GF-D8 (cell line): ENCODE measurements at places on chromosomes 1 and 21.
A peak's percentile ranks its signal among the peaks of the same experiment; 100 is the strongest.

DNA sequence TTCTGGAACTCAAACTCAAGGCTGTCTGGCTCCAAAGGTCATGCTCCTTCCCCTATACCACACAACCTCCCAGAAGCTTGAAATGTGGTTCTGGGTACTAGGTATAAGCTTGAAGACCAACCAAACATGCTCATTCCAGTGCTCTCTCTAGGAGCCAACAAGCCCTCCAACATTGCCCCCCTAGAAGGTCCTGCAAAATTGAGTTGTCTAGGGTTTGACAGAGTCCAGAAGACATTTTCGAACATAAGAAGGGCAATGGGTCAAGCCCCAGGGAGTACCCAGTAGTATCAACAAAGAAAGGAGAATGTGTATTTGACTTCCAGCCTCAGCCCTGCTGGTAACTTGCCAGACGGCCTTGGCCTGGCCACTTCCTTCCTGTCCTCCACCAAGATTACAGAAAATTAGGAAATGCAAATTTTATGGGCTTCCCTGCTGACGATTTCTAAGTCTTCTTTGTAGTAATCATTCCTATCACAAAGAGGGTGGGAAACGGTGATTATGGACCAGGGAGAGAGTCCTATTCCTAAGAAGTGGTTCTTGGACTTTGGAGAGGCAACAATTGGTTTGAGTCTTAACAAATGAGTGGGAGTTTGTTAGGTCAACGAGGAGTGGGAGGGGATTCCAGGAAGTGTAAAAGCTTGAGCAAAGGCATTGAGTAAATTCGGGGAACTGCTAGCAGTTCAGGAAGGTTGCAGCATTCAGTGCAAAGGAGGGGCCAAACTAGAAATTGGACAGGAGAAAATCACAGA is 18.7 kb upstream of the SLAMF1 start:
- peak; percentile 96 for DNase-seq

GRCh38 chr1:115466433-115466832 is 128.4 kb upstream of the NGF start:
- DNase-seq: no peak

DNA sequence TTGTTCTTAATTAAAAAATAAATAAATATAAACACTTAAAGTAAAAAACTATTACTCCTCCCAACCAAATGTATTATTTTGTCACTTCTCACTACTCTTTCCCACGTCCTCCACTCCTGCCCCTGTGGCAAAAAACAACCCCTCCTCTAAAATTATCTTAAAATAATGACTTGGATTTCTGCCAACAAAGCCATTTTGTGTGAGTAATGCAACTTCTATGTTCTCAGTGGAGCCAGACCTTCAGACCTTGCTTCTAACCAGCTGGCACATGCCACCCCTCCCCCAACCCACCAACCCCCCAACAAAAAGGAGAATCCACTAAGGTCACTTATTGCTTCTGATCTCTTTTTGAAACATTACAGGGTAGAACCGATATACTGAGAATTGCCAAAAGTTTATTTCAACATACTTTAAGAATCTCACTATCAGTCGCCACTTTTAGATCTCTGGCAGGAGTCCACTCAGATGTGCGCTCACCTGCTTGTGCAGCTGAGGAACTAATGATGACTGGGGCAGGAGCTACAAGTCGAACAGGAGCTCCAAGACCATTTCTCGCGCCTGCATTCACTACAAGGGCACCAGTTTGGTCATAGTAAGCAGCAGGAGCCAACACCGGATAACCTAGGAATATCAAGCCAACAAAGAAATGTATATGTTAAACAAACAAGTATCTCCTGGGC is 58.3 kb upstream of the SDC3 start:
- no peak for DNase-seq

- DNase-seq: no peak
Measured at GRCh38 chr1:164703960-164704411, 145.0 kb downstream of the PBX1 start.

DNA sequence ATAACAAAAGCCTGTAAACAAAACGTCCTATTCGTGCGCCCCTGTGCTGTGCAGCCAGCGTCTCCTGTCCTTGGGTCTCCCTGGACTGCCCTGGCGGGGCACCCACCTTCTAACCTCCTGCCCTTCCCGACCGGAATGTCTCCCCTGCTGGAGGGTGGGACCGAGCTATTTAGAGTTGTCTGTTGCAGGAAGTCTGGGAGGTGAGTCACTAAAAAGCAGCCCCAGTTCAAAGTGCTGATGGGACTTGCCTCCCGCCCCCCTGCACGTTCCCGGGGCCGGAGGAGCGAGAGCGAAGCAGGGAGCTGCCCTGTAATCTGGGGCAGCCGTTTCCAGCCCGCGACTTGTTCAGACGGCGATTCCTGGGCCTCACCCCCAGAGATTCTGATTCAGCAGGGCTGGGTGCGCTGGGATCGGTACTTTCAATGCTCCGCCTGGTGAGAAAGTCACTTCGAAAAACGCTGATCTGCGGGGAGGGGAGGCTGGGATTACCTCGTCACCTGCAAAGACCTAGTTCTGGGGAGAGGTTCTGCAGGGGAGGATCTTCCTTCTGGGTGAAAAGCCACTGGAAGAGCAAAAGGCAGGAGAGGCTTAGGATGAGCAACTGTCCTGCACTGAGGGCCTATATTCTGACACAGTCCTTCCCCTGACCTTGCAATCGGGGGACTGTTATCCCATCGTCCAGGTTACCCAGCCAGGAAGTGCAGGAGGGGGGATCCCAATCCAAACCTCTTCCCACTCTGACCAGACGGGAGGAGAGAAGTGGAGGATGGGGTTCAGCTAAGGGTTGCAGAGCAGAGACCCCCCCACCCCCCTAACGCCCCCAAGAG is 1.2 kb upstream of the DHRS3 start:
- no peak for DNase-seq

- DNase-seq: no peak
Measured at GRCh38 chr1:39625462-39626273, 13.8 kb downstream of the HEYL start.
